ENCODE measurements at places on chromosomes 1 and 21. TPM values are rescaled to one million over a fixed set of nuclear protein-coding genes. Genes with fewer than 3 reads are reported as not detected.

GRCh38 chr21:31733551-31734149 is 1.7 kb upstream of the SCAF4 start:
- no peak for DNase-seq
- H3K36me3 ChIP-seq, result no peaks in the 10 kb centered on the region
- H3K27me3 ChIP-seq, result no peaks in the 10 kb centered on the region
- no peak overlapping the region for H3K27ac ChIP-seq
- H3K4me3 ChIP-seq, result no peak overlapping the region

GRCh38 chr1:203278082-203278884 is 27.0 kb upstream of the BTG2 start:
- H3K4me1 ChIP-seq, result peaks cover 20% of the 10 kb centered on the region
- H3K36me3 ChIP-seq, result no peaks in the 10 kb centered on the region
- peak overlapping the region; percentile 31 for H3K27ac ChIP-seq
- DNase-seq, result peak; percentile 74
- peak overlapping the region; percentile 27 for H3K4me3 ChIP-seq

DNA sequence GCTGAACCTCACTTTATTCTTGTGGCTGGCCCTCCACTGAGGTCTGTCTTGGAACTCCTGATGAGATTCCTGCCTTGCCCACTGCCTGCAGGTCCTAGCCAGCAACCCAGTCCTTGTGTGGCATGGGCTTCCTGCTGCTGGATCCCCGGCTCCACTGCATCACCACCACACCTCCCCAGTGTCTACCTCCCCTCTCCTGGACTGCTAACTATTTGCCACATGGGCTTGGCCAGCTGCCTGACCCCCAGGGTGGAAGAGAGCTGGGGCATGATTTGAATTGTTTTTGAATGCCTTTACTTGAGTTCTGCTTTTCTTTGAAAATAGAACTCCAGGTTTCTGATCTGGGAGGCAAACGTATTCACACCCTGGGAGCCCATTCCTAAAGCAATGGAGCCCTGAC is 41.2 kb downstream of the SPAG17 start:
- no peak overlapping the region for H3K4me3 ChIP-seq
- H3K36me3 ChIP-seq, result no peaks in the 10 kb centered on the region
- no peaks in the 10 kb centered on the region for H3K4me1 ChIP-seq
- no peak overlapping the region for H3K27ac ChIP-seq

Gene PTPN7
- 0.58 TPM for total RNA-seq

Gene MTX1
- total RNA-seq, result 39.8 TPM

- peaks cover 5% of the 10 kb centered on the region for H3K4me1 ChIP-seq
- H3K4me3 ChIP-seq, result no peak overlapping the region
- peak overlapping the region; percentile 55 for H3K27ac ChIP-seq
Measured at GRCh38 chr1:219422811-219423598, 189.9 kb downstream of the ZC3H11B start.

DNA sequence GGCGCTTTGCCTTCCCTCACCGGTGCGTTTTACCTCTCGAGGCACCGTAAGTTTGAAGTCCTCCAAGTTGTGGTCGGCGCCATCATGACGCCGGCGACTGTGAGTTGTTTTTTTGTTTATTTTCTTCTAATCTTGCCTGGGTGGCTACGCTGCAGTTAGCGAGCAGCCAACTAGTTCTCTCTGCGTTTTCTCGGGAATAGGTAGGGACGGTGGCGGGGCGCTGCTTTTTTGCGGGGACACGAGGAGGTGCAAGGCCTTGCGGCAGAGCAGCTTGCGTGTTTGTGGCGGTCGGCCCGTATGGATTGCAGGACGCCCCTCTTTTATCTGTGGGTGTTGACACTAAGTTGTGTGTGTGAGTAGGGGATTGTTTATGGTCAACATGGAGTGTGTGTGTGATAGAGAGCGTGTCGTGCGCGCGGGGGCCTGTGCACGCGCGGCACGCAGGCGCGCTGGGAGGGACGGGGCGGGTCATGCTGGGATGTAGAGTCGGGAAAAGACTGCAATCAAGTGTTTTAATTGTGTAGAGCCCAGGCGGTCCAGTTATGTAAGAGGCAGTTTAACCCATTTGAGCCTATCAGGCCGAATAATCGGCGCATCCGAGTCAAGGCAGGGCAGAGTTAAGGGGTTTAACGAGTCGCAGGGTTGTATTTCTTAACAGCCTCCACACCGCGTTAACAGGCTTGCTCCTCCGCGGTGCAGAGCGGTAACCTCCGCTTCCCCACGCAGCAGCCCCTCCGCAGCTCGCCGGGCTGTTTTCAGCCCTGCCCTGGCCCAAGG is 1.2 kb upstream of the NEGR1 start:
- H3K27ac ChIP-seq, result peak overlapping the region; percentile 96
- no peaks in the 10 kb centered on the region for H3K27me3 ChIP-seq
- DNase-seq, result peak; percentile 69
- H3K4me1 ChIP-seq, result peaks cover 6% of the 10 kb centered on the region
- no peaks in the 10 kb centered on the region for H3K36me3 ChIP-seq

GRCh38 chr1:87765681-87766070 is 437.0 kb downstream of the LMO4 start:
- H3K27ac ChIP-seq, result no peak overlapping the region
- no peaks in the 10 kb centered on the region for H3K4me1 ChIP-seq
- no peaks in the 10 kb centered on the region for H3K36me3 ChIP-seq
- DNase-seq, result no peak
- H3K4me3 ChIP-seq, result no peak overlapping the region
- no peaks in the 10 kb centered on the region for H3K27me3 ChIP-seq

GRCh38 chr1:181658581-181658980 is 175.3 kb downstream of the CACNA1E start:
- no peaks in the 10 kb centered on the region for H3K4me1 ChIP-seq
- no peak for DNase-seq
- H3K4me3 ChIP-seq, result no peak overlapping the region
- H3K27ac ChIP-seq, result no peak overlapping the region

- no peak overlapping the region for H3K27ac ChIP-seq
- H3K27me3 ChIP-seq, result no peaks in the 10 kb centered on the region
- H3K36me3 ChIP-seq, result no peaks in the 10 kb centered on the region
- no peaks in the 10 kb centered on the region for H3K4me1 ChIP-seq
Measured at GRCh38 chr1:147202576-147202975, 22.6 kb downstream of the FMO5 start.

- H3K27me3 ChIP-seq, result no peaks in the 10 kb centered on the region
- H3K4me3 ChIP-seq, result no peak overlapping the region
- no peaks in the 10 kb centered on the region for H3K4me1 ChIP-seq
- H3K36me3 ChIP-seq, result no peaks in the 10 kb centered on the region
Measured at GRCh38 chr1:177571076-177571475, 398.8 kb downstream of the SEC16B start.

Gene DYNLT5
- total RNA-seq, result not detected

Gene ST6GALNAC3
- 1.8 TPM for total RNA-seq

DNA sequence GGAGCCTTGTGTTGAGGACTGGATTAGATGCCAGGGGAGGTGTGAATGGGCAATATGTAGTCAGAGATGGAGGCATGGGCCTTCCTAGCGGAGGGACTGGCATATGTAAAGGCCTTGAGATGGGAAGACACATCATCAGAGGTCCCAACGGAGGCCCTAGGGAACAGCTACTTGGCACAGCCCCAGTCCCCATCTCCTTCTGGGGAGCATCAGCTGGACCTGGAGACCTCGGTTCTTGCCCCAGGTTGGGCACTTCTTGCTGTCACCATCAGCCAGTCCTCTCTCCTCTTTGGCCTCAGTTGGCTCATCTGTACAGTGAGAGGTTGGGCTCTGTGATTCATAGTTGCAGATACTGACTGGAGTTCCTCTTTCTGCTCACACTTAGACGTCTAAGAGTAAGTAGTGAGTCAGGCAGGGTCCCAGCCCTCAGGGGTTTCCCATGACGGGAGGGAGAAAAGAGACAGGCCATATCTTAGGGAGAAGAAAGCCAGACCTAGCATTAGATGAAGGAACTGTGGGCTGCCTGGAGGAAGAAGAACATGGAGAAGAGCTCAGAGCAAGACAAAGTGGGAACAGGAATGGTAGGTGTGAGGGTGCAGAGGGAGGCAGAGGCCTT is 3.4 kb upstream of the MARCKSL1 start:
- peak; percentile 51 for DNase-seq
- no peak overlapping the region for H3K4me3 ChIP-seq
- peaks cover 44% of the 10 kb centered on the region for H3K4me1 ChIP-seq
- H3K27me3 ChIP-seq, result no peaks in the 10 kb centered on the region

DNA sequence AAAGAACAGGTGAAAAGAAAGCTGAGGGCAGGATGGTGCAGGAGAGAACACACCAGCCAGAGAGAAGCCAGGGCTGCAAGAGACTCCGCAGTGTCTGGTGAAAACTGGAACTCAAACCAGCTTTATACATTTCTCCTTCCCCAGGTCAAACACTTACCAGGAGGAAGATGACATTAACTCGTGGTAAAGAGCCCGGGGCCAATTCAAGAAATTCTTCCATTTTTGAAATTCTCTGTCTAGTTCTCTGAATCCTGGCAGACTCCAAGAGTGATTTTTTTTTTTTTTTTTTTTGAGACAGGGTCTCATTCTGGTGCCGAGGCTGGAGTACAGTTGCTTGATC is 25.8 kb upstream of the SIPA1L2 start:
- H3K27ac ChIP-seq, result no peak overlapping the region
- no peaks in the 10 kb centered on the region for H3K36me3 ChIP-seq
- H3K4me1 ChIP-seq, result no peaks in the 10 kb centered on the region
- no peak for DNase-seq
- peaks cover 4% of the 10 kb centered on the region for H3K27me3 ChIP-seq
- H3K4me3 ChIP-seq, result no peak overlapping the region

GRCh38 chr1:208103597-208104513 is 140.3 kb downstream of the PLXNA2 start:
- DNase-seq, result no peak
- H3K4me3 ChIP-seq, result no peak overlapping the region
- no peaks in the 10 kb centered on the region for H3K27me3 ChIP-seq
- H3K27ac ChIP-seq, result no peak overlapping the region

- no peak overlapping the region for H3K27ac ChIP-seq
- DNase-seq, result no peak
- no peaks in the 10 kb centered on the region for H3K27me3 ChIP-seq
- H3K4me1 ChIP-seq, result no peaks in the 10 kb centered on the region
Measured at GRCh38 chr1:19219451-19219850, 9.4 kb upstream of the UBR4 start.

Gene ADCY10
- 0.07 TPM for total RNA-seq

Gene HSD11B1
- not detected for total RNA-seq

Gene RHBDL2
- not detected for total RNA-seq

GRCh38 chr1:155001425-155001674 is 1.3 kb upstream of the ZBTB7B start:
- H3K36me3 ChIP-seq, result no peaks in the 10 kb centered on the region
- H3K4me3 ChIP-seq, result peak overlapping the region; percentile 65
- no peak for DNase-seq
- H3K27ac ChIP-seq, result peak overlapping the region; percentile 65
- no peaks in the 10 kb centered on the region for H3K27me3 ChIP-seq

Gene FLG
- total RNA-seq, result 2.8 TPM

Gene RGS5
- 24.1 TPM for total RNA-seq

DNA sequence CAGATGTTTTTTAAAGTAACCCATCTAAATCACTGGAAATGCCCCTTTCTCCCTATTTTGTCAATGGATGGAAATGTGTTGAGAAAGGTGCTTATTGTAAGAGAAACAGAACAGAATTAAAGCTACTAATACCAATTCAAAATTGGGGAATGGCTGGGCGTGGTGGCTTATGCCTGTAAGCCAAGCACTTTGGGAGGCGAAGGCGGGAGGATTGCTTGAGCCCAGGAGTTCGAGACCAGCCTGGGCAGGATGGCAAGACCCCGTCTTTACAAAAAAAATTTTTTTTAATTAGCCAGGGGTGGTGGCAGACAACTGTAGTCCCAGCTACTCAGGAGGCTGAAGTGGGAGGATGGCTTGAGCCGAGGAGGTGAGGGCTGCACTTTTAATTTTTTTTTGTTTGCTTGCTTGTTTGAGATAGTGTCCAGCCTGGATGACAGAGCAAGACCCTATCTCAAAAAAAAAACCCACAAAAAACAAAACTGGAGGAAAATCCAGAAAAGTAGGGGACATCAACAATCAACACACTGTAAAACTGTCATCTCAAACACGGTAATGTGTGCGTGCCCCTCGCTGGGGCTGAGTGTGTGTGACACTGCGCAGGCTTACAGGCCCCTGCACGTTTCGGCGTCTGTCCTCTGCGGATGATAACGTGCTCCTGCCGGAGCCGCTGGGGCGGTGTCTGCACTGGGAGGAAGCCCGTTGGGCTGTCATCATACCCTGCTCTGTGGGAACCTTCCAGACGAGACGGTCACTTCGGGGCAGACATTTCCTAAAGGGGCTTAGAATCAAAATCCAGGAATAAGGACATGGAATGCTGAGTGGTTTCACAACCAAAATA is 11.6 kb upstream of the POFUT2 start:
- H3K4me1 ChIP-seq, result peaks cover 42% of the 10 kb centered on the region
- no peak for DNase-seq
- no peaks in the 10 kb centered on the region for H3K27me3 ChIP-seq
- peak overlapping the region; percentile 87 for H3K27ac ChIP-seq
- H3K36me3 ChIP-seq, result no peaks in the 10 kb centered on the region

DNA sequence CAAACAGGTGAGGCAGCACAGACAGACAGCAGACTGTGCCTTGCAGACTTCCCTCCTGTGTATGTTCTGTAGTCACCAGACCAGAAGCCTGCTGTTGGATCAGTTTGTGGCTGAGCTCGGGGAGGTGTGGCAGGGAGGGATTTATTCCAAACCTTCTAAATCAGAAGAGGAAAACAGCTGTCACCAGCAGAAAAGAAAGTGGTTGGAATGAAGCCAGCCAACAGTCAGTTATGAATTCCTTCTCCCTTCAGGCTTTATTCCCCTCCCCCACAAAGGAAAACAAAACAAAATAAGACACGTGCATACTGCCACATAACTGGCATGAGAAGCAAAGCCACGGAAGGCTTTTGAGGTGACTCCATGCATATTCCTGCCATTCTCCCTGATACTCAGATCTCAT is 19.0 kb upstream of the PIGV start:
- peaks cover 53% of the 10 kb centered on the region for H3K36me3 ChIP-seq
- peak overlapping the region; percentile 28 for H3K27ac ChIP-seq
- H3K4me3 ChIP-seq, result no peak overlapping the region
- DNase-seq, result peak; percentile 47
- H3K4me1 ChIP-seq, result peaks cover 46% of the 10 kb centered on the region

DNA sequence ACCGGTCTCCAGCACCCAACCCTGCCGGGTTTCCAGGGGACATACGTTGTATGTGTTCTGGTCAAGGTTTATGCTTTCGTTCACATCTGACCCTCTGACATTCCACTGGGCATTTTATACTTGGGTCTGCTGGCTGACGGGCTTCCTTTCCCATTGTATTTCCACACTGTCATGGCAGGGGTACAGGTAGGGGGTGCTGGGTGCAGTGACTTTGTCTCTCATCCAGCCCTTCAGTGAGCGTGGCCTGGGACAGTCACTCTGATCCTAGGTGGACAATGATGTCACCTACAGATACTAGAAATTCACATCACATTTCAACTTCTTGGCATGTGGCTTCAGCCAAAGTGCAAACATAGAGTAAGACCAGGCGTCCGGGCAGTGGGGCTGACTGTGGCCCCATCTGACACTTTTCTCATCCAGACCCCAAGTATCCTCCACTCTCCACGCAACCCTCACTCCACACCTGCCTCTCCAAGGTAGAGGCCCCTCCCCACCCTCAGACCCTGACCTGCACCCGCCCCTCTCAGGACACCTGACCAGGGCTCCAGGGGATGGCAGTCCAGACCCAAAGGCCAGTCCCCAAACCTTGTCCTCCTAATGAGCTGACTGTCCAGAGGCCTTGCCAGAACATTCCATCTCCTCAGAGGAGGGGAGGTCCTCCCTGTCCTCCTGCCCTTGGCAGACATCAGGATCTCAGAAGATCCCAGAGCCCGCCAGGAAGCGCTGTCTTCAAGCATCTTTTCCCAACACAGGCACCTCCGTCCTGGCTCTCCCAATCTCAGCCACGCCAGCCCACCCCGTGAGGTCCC is 743 bp upstream of the KRTAP10-10 start:
- no peaks in the 10 kb centered on the region for H3K4me1 ChIP-seq
- no peak overlapping the region for H3K4me3 ChIP-seq
- H3K27me3 ChIP-seq, result no peaks in the 10 kb centered on the region
- H3K27ac ChIP-seq, result no peak overlapping the region

Data from astrocyte (in vitro differentiated cells and primary cell).